ENCODE measurements at places on chromosomes 13 and 19.

GRCh38 chr19:3619631-3620012 lies 7.0 kb downstream of the CACTIN start:
- H3K27ac ChIP-seq, result no peak overlapping the region
- H3K36me3 ChIP-seq, result no peaks in the 10 kb centered on the region
- no peaks in the 10 kb centered on the region for H3K27me3 ChIP-seq
- no peak for DNase-seq
- no peak overlapping the region for H3K4me3 ChIP-seq

DNA sequence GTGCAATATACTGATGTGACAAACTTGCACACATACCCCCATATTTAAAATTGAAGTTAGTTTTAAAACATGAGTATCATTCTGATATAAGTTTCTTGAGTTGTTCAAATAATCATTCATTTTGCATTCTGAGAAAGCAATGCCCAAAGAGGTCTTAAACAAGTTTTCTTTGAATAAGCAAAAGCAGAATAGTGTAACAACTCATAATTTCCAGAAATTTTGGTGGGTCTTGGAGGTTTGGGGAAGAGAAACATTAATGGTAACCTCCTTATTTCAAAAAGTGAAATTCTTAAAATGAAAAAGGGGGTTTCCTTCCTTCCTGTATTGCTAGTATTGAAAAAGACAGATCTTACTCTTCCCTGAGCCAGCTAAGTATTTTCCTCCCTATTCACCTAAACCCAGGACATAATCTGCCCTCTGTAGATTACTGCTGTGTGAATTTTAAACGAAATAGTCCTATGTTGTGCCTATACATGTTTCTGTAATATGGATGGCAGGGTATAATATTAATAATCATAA lies 30.4 kb downstream of the SLC25A15 start:
- DNase-seq, result no peak
- no peaks in the 10 kb centered on the region for H3K27me3 ChIP-seq
- no peak overlapping the region for H3K4me3 ChIP-seq
- no peaks in the 10 kb centered on the region for H3K36me3 ChIP-seq

DNA sequence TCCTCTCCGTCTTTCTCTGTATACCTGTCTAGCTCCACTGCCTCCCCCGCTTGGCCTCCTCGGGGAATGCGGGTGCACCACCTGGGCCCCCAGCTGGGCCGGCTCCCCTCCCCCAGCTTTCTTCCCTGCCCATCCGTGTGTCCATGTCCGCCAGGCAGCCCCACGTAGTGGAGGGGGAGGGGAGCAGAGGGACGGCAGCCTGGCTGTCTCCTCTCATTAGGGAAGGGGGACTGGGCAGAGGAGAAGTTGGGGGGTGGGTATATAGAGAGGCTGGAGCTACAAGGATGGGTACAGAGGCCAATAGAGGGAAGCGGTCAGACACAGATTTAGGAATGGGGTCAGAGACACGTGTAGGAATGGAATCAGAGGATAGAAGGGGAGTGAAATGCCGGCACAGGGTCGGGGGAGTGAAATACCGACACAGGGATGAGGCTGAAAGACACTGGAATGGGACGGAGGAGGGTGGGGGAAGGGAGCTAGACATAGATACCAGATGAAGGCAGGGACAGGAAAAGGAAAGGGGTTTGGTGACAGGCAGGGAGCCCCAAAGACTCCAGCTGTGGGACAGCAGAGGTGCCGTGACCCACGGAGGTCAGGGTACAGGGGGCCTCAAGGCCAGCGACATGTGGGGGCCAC lies 2.8 kb downstream of the NECTIN2 start:
- H3K36me3 ChIP-seq, result no peaks in the 10 kb centered on the region
- peaks cover 58% of the 10 kb centered on the region for H3K4me1 ChIP-seq
- DNase-seq, result no peak
- H3K4me3 ChIP-seq, result peak overlapping the region; percentile 90

GRCh38 chr13:80975903-80976302 lies 635.0 kb upstream of the SPRY2 start:
- H3K4me1 ChIP-seq, result no peaks in the 10 kb centered on the region
- H3K4me3 ChIP-seq, result no peak overlapping the region
- DNase-seq, result no peak
- no peaks in the 10 kb centered on the region for H3K36me3 ChIP-seq

DNA sequence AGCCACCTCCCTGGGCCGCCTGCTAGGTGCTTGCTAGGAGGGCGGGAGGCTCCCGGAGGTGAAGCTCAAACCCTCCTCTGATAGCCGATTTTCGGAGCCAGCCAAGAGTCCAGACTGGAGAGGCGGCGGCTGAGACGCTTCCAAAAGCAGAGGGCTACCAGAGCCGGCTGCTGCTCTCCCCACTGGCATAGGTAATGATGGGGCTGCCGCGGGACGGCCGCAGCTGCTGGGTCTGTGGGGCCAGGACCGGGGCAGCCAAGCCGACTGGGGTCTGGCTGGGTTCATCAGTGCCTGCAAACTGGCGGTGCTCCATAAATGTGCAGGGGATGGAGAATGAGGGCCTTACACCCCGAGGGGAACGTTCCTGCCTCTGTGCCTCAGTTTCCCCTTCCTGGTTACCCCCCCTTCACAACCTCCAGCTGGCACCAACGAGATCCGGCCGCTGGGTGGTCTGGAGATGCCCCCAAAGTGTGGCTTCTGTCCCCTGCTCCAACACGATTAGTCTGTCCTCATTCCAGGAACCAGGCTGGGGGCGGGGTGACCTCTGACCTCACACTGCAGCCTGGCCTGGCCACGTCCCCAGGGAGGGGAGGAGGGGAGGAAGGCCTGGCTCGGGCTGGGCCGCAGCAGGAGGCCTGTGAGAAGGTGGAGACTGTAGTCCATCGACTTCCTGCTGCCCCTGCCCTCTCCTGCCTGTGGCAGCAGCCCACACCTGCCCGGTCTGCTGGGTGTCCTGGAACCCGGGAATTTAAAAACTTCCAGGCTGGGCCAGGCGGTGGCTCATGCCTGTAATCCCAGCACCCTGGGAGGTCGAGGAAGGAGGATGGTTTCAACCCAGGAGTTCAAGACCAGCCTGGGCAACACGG lies 3.8 kb upstream of the WDR18 start:
- no peaks in the 10 kb centered on the region for H3K36me3 ChIP-seq
- no peak overlapping the region for H3K4me3 ChIP-seq
- no peaks in the 10 kb centered on the region for H3K27me3 ChIP-seq
- no peak overlapping the region for H3K27ac ChIP-seq

DNA sequence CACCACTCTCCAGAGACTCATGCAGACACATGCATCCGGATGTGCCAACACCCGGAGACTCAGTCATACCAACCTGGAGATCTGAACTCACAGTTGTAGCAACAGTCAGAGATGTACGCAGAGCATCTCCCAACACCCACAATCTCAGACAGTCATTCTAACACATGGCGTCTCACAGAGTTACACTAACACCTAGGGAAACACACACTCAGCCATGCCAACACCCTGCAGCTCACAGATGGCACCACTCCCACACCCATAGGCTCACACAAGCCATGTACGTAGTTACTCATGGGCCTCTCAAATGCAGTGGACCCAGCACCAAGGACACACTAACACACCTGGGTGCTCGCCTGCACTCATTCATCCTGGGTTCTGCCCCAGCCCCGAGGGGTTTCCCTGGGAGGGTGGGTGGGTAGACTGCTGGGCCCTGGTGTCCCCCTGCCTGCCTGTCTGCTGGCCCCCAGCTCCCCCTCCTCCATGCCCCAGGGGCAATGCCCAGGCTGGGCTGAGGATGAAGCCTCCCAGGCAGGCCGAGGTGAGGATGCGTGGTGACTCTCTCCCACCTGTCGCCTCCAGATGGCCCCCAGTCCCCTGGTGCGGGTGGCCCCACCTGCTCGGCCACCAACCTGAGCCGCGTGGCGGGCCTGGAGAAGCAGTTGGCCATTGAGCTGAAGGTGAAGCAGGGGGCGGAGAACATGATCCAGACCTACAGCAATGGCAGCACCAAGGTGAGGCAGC lies 10.0 kb downstream of the PKN1 start:
- H3K4me3 ChIP-seq, result no peak overlapping the region
- no peaks in the 10 kb centered on the region for H3K27me3 ChIP-seq
- H3K4me1 ChIP-seq, result peaks cover 13% of the 10 kb centered on the region
- H3K36me3 ChIP-seq, result peaks cover 3% of the 10 kb centered on the region
- H3K27ac ChIP-seq, result no peak overlapping the region

DNA sequence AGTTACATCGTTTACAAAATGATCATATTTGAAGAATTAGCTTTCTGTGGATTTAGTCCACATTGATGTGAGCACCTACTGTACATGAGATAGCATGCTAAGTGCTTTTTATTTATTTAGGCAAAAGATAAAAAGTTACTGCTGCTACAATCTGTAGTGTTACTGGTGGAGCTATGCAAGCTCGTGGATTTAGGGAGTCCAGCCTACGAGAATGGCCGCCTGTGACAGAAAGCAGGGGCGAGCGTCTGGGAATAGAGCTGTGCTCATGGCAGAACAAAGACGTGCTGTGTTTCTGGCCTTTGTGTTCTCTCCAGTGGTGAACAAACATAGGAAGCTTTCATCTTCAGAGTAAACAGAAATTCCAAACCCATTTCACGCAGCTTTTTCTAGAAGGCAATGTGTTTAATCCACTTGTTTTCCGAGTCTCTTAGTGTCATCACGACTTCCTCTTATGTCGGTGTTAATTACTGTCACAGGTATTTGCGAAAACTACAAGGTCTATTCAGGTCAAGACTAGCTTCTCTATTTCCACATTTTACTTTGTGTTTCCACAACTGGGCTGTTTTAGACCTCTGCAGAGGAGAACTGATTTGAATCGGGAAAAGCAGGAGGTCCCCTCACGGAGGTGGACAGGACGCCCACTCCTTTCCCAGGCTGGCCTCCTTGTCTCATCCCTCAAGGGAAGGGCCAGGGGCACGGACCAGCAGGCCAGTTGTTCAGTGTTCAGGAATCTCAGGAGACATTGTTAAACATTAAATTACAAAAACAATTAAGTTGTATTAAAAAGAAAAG lies 67.3 kb downstream of the ATP11A start:
- no peaks in the 10 kb centered on the region for H3K36me3 ChIP-seq
- H3K27ac ChIP-seq, result no peak overlapping the region
- DNase-seq, result no peak
- H3K4me3 ChIP-seq, result no peak overlapping the region
- H3K4me1 ChIP-seq, result peaks cover 17% of the 10 kb centered on the region

DNA sequence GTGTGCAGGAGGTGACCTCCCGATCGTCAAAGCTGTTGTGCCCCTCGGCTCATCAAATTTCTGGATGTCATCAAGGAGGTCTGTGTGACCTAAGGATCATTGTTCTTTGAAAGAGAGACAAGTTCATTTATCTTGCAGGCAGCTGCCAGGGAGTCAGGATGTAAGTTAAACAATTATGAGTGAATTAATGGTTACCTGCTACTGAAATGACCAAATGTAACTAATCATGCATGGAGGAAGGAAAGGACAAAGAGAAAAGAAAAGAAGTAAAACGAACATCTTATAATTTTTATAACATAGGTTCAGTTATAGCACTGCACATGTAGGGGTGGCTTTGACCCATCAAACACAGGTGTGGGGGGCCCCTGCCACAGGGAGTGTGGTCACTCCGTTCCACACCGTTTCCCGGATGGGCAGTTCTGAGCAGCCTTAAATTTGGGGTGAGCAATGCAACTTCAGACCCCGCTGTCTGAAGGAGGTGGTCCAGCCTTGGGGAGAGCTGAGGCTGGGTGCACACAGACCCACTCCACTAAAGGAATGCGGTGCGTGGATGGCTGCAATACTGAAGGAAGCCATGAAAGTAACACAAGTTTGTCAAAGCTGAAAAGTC lies 5.3 kb downstream of the CD22 start:
- H3K27me3 ChIP-seq, result no peaks in the 10 kb centered on the region
- no peaks in the 10 kb centered on the region for H3K36me3 ChIP-seq
- H3K4me1 ChIP-seq, result no peaks in the 10 kb centered on the region
- H3K27ac ChIP-seq, result no peak overlapping the region
- no peak overlapping the region for H3K4me3 ChIP-seq
- DNase-seq, result no peak

DNA sequence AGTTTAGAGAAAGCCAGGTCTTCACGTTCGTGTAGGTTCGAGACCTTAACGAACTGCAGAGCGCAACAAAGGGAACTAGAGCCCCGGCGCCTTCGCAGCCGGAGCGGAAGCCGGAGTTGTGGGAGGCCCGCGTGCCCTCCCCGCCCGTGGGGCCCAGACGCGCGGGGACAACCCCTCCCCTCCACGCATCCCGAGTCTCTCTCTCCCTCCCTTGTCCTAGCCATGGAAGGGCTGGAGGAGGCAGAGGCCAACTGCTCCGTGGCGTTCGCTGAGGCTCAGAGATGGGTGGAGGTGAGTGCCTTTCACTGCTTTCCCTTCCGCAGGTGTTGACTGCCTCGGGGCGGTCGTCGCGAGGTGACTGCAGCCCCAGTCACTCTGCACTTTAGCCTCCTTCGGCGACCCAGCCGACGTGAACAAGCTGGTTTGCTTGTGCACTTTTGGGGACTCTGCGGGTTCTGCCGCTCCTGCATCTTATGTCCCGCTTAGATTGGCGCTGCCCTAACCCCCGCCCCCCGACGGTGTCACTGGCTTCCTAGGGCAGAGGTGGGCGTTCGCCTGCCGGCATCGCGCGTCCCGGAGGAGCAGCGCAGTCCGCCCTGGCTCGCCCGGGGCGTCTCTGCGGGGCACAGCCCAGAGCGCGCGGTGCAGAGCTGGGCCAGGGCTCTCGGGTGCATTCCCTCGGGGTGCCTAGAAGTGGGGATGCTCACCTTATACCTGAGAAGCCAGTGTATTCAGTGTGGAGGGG lies 478 bp downstream of the LMO7 start:
- no peak for DNase-seq
- peak overlapping the region; percentile 53 for H3K4me3 ChIP-seq
- H3K36me3 ChIP-seq, result no peaks in the 10 kb centered on the region

DNA sequence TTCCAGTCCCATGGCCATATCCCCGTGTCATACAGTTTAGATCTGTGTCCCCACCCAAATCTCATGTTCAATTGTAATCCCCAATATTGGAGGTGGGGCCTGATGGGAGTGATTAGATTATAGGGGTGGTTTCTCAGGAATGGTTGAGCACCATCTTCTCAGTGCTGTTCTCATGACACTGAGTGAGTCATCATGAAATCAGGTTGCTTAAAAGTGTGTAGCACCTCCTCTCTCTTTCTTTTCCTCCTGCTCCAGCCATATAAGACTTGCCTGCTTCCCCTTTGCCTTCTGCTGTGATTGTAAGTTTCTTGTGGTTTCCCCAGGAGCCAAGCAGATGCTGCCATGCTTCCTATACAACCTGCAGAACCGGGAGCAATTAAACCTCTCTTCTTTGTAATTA lies 197.8 kb downstream of the NALCN start:
- H3K4me1 ChIP-seq, result no peaks in the 10 kb centered on the region
- no peaks in the 10 kb centered on the region for H3K27me3 ChIP-seq
- DNase-seq, result no peak
- H3K4me3 ChIP-seq, result no peak overlapping the region
- no peak overlapping the region for H3K27ac ChIP-seq

- no peaks in the 10 kb centered on the region for H3K27me3 ChIP-seq
- no peak overlapping the region for H3K4me3 ChIP-seq
- H3K27ac ChIP-seq, result no peak overlapping the region
- H3K4me1 ChIP-seq, result no peaks in the 10 kb centered on the region
- H3K36me3 ChIP-seq, result no peaks in the 10 kb centered on the region
These were observed 16.2 kb upstream of the MIR17HG start for GRCh38 chr13:91331047-91331915.

All from vagina (tissue), 2 donors.